ENCODE measurements at places on chromosomes 5 and 9.

DNA sequence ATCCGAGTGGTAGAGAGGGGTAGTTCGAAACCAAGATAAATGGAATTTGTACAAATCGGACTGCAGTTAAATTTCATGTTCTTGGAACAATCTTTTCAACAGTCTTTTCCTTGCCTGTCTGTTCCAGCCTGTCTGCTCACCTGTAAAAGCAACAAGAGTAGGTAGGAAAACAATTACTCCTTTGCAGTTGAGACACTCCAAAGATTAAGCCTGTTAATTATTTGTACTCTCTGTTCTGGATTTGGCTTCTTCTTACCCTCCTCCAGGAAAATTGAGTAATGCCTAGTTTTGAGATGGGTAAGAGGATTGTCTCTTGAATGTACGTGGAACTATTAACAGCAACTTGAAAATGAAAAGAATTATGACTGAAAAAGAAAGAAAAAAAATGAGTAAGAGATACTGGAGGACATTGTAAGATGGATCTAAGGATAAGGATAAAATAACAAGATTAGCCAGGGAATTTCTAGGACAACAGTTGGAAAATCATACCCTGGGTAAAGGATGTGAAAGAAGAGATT, 24.3 kb downstream of the SPAAR start:
- peak; percentile 49 for DNase-seq

DNA sequence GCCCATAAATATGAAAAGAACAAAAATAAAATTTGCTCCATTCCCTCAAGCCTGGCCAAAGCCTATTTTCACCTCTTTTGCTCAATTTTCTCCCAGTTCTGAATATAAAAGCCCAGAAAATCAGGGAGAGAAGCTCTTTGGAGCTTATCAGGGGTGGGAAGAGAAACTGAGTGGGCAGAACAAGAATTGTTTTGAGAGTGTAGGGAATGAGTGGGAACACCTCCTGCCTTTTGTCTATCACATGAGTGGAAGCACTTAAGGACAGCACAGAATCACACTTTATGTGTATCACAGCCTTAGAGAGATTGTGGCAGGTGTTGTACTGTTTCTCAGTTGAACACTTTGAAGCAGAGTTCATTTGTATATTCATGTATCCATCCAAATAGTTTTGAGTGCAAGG, 139.2 kb upstream of the HMHB1 start:
- no peak for DNase-seq

GRCh38 chr9:20070336-20070735, 281.5 kb upstream of the SLC24A2 start:
- no peak for DNase-seq

DNA sequence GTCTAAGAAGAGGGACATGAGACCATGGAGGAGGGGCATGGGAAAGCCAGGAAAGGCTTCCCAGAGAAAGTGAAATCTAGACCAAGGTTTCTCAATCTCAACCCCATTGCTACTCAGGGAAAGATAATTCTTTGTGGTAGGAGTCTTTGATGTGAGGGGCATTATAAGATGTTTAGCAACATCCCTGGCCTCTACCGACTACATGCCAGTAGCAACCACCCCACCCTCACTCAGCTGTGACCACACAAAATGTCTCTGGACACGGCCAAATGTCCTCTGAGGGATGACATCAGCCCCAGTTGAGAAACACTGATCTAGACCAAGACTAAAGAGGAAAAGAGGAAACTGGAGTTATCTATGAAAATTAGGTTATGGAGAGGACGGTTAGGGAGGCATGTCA, 298.5 kb upstream of the KIF2A start:
- DNase-seq, result no peak

- no peak for DNase-seq
Measured at GRCh38 chr9:134995792-134996120, 78.0 kb upstream of the FCN1 start.

- no peak for DNase-seq
Measured at GRCh38 chr5:36360307-36360706, 58.6 kb upstream of the RANBP3L start.

- peak; percentile 12 for DNase-seq
Measured at GRCh38 chr5:79074641-79075040, 5.1 kb downstream of the BHMT2 start.

DNA sequence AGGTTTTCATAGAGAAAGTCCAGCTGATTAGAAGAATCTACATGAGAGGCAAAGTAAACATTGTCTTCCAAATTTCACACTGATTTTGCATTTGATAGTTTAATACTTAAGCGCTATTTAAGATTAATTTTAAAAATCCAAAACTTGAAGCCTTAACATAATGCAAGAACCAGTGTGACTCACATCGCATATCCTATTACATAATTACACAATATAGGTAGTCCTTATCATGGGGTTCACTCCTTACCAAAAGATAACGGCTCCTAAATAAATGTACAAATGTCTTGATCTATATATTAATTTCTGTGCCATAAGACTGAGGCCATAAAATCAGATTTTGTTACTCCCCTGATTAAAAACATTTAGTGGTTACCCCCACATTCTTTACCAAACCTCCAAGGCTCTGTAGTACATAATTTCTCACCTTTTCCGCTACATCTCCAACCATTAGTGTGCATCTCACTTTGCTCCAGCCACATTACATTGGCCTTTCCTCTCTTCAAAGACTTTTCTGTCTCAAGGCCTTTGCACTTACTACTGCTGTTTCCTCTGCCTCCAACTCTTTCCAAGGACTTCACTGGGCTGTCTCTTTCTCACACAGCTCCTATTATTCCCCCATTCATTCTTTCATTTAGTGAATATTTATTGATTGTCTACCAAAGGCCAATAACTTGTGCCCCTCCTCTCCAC, 1.0 kb downstream of the RIOK2 start:
- peak; percentile 25 for DNase-seq

- no peak for DNase-seq
Measured at GRCh38 chr5:136006164-136006563, 22.6 kb upstream of the TGFBI start.

DNA sequence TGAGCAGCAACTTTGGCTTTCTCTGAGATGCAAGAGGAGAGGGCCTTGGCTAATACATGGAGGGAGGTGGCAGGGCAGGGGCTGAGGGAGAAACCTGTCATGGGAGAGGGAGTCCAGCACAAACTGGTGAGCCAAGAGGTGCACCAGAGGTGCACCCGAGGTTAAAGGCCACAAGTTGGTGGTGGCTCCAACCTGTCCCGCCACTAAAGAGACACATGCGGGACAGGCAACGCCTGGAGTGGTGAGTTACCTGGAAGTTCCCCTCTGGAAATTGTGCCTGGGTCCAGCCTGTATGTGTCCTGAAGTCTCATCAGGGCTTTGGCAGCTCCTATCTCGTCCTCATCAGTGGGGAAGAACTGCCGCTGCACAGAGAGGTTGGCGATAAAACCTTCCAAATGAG, 14.0 kb downstream of the P4HA2 start:
- DNase-seq, result no peak

- DNase-seq, result no peak
Measured at GRCh38 chr5:126878085-126878484, 101.1 kb downstream of the LMNB1 start.

DNA sequence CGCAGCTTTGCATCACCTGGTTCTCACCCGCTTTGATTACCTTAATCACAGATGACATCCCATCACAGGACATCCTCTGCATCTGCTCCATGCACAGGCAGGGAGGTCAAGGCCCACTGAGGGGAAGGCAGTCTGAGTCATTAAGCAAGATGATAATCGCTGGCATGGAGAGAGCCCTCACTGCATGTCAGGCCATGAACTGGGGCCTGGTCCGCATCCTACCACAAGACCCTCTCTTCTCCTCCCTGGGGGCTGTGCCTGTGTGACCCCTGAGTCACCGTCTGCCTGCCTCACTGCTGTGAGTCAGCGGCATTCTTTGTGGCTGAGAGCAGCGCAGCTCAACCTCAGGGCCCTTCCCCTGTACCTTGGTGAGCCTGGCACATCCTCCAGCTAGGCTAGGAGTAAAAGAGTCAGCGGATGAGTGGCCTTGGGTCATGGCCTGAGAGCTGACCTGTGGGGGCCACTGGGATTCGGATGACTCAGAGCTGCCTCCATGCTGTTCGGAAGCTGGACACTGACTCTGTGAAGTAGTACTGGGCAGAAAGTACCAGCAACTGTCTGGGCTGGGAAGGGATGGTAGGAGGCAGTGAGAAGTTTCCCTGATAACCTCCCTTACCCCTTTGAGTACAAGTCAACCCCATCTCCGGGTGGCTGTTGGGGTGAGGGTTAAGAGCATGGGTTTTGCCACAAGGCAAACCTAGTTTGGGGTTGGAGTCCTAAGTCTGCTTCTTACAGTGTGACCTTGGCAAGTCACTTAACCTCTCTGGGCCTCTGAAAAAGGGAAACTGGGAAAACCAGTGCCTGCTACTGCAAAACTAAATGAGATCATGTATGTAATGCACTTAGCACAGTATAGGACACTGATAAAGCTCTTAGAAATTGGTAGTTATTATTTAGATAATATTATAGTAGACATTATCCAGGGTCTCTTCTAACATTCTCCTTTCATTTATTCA, 14.6 kb upstream of the ARSI start:
- peak; percentile 79 for DNase-seq

DNA sequence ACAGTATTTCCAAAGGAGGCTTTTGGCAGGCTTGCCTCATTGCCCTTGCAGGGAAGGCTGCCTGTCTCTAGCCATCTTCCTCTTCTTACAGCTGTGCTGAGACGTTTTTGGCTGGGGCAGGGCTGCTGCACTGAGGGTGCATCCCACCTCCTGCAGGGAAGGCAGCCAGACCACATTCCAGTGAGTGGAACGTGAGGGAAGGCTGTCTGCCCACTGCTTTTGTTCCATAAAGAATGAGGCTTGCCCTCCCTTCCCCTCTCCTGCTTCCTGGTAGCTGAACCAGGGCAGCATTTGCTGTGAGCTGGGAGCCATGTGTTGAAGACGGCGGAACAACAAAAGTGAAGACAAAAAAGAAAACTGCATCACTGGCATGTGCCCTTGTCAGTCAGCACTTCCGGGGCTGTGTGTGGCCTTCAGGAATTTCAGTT, 16.8 kb downstream of the MGAT1 start:
- DNase-seq, result peak; percentile 80

GRCh38 chr5:136001466-136001981, 27.3 kb upstream of the TGFBI start:
- DNase-seq, result peak; percentile 93

GRCh38 chr5:114055318-114056184, 306.3 kb upstream of the KCNN2 start:
- no peak for DNase-seq

DNA sequence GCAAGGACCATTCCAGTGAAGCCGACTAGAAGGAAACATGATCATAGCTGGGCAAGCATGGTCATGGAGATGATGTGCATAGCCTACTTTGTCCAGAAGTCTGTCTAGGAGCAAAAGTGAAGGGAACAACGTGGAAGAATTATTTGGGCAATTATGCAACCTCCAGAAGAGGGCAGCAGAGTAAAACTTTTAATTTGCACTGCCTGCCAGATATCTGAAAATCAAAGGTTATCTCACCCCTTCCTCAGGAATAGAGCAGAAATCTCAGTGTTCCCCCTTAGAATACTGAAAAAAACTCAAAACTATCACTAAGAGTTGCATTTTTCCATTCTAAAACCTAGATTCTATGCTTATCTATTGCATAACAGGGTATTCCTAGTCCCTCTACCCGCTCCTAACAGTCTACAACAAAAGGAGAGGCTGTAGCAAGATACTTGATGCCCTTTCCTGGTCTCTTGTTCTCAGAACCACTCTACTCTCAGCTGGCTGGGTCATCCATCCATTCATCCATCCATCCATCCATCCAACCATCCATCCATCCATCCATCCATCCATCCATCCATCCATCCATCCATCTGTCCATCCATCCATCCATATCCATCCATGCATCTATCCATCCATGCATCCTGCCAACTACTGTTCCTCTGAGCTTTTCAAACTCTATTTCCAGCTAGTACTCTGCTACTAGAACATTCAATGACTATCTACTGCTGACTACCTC, 8.4 kb upstream of the SETD9 start:
- peak; percentile 65 for DNase-seq

DNA sequence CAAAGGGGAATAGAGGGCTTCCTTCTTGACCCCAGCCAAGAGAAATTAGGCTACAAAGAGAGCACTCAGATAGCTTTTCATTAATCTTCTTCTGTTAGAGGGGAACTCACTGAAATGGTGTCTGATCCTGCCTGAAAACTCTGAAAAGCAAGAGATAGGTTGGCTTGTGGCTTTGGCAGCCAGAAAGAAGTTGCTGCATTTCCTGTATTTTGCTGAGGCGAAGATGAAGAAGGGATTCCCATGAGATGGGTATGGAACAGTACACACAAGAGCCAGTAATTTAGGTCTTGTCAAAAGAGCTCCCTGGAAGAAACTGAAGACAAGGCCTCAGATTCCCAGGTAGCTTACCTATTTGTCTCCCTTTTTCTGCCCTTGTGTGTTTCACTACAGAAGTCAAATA, 120.9 kb upstream of the TARS1 start:
- DNase-seq, result peak; percentile 81

DNA sequence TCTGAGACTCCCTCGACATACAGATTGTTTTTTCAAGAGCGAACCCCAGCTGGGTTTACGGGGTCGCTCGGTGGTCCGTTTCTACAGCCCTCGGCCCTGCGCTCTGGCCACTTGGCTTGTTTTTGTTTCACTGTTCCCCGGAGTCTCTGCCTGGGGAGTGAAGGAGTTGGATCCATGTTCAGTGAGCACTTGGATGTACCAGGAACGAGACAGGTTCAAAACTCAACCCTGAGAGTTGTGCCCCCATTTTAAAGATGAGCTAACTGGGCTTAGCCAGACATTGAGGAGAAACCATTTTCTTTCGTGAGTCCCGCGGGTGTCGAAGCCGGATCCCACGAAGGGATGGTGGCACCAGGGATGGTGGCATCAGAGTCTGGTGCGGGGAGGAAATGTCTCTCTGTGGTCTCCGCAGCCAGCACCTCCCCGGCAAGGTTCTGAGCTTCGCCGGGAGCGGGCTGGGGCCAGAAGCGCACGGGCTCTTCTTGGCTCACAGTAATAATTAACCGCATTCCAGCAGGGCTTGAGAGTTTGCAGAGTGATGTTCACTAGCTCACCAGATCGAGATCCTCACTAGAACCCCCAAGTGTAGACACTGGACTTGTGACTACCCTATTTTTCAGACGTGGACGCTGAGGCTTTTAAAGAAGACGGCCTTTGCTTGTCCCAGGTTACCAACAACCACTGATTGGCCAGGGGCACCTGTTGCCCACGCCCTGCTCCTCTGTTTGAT, 1.0 kb downstream of the MSX2 start:
- DNase-seq, result no peak

- no peak for DNase-seq
Measured at GRCh38 chr5:115968770-115969169, 6.5 kb downstream of the LVRN start.

GRCh38 chr5:170251462-170251861, 18.7 kb downstream of the C5orf58 start:
- DNase-seq, result no peak

GRCh38 chr9:131252120-131252519, 24.2 kb downstream of the FAM78A start:
- no peak for DNase-seq

DNA sequence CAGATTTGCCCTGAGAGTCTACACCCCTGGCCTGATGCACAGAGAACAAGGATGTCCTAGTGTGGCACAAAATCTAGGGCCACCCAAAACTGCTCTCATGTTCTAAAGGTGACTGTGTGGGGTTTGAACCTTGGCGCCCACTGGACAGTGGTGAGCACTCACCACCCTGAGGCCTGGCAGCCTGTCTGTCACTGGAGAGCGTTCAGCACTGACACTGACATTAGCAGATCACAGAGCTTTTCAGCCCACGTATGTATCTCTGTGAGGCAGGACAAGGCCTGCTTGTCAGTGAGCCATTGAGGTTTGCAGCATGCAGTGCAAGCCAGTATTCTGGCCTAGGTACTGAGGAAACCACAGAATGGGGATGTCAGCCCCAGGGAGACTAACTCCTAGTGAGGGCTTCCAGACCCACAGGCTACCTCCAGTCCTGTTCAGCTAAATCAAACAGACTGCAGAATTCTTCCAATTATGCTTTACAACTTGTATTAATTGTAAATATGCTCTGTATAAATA, 38.9 kb upstream of the SLC2A8 start:
- no peak for DNase-seq

Measured in fibroblast of the aortic adventitia (primary cell).